Fibroblast of skin of left biceps (primary cell): ENCODE measurements at places on chromosomes 7 and 10.

- no peak for DNase-seq
Observed at GRCh38 chr7:47807756-47808155, 140.5 kb downstream of the PKD1L1 start.

GRCh38 chr7:36062154-36062815, 90.8 kb upstream of the EEPD1 start:
- no peak for DNase-seq

GRCh38 chr10:48768144-48768766, 83.6 kb downstream of the WDFY4 start:
- DNase-seq, result no peak

DNA sequence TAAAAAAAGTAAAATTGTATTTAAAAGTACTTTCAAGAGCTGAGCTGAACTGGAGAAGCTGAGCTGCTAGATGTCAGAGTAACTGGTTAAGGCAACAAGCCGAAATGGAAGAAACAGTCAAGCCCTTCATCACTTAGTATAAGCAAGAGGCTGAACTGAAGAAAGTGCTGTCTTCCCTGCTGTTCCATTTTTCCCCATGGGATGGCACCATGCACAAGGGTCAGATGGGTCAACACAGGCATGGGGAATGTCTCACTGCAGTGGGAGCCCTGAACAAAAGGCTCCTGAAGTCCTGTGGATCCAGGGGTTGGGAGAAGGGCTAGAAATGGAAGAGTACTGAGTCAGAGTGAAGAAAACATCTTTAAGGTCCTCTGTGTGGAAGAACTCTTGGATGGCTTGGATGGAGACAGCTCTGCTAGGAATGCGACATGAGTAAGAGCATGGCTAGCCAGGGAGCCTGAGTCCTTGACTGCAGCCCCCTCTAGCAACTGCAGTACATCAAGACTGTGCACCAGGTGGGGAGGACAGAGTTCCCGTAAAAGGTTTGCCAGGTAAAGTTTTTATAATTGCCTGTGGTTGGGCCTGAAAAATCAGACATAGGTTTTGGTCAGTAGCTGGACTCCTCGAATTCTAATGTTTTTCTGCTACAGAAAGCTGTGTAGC, 348.3 kb downstream of the GPR158 start:
- DNase-seq, result no peak

DNA sequence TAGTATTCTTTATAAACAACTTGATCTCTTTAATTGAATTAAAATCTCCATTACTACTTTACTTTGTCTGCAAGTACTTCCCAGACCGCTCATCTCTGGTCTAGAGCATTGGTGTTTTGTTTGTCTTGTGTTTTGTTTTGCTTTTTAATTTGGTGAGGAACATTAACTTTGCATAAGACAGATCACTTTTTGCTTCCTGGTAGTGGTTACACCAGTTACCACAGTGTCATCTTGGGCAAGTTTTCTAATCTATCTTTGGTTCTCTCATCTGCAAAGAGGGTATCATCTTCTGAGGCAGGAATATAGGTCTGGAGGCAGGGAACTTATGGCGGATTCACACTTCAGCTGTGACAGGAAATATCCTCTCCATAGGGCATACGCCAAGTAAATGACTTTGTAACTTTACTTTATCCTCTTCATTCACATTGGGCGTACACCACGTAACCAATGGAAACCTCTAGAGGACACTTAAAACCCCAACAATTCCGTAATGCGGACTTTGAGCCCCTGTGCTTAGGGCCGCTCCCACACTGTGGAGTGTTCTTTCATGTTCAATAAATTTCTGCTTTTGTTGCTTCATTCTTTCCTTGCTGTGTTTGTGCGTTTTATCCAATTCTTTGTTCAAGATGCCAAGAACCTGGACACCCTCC, 83.2 kb upstream of the JAZF1 start:
- no peak for DNase-seq

DNA sequence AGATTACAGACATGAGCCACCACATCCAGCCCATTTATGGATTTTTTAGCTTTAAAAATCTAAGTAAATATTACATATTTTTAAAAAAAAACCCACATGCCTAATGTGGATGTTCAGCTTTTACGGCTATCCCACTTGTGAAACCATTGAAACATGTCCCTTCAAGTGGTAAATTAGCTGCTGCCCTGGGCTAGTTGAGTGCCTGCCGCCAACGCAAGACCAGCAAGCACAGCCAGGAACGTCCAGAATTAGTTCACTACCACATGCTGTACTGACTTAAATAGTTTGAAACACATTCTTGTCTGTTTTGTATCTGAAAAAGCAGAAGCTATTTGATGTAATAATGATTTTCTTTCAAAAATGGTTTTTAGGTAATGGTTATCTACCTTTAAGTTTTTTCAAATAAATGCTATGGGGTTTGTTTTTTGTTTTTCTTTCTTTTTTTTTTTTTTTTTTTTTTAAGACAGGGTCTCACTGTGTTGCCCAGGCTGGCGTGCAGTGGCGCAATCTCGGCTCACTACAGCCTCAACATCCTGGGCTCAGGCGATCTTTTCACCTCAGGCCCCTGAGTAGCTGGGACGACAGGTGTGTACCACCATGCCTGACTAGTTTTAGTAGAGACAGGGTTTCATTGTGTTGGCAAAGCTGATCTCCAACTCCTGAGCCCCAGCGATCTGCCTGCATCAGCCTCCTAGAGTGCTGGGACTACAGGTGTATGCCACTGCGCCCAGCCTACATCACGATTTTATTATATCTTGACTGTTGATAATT, 57.0 kb downstream of the KLRG2 start:
- DNase-seq, result no peak

DNA sequence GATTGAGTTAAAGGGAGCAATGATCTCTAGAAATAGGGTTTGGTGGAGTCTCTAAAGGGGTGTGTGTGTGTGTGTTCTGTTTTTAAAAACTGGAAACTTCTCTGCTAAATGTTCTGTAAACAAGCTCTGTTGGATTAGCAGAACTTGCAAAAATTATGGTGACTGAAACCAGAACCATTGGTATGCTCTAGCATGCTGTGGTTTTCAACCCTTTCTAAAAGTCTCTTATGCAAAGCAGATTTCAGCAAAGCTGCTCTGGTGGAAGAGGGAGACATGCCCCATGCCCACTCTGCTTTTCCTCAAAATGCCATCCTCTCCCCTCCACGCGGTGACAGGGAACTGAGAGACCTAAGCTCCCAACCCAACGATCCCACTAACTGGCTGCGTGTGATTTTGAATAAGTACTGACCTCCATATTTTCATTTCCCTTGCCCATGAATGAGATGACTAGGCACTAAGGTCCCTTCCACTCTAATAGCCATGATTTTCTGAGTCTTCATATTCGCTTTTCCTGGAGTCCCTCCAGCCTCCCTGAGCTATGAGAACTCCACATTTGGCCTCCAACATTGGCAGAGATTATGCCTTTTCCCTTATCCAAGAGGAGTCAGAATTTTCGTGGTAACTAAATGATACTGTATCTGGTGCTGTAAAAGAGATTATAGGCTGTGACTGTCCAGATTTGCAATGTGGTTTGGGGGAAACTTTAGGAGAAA, 117.3 kb upstream of the PALS2 start:
- DNase-seq, result no peak

DNA sequence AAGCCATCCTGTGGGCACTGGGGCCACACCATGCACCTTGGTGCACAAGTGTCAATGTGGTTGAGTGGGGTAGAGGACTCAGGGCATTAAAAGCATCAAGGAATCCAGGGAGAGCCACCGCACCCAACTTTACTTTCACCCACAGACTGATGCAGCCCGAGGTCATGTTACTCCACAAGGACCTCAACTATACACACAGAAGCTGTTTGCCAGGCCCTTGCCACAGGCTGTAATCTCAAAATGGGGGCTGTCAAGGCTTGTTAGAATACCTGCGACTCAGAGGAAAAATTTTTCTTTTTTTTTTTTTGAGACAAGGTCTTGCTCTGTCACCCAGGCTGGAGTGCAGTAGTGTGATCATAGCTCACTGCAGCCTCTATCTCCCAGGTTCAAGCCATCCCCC, 26.5 kb upstream of the KCTD7 start:
- DNase-seq, result no peak

GRCh38 chr10:48215486-48216203, 58.9 kb downstream of the FRMPD2 start:
- no peak for DNase-seq
